Mammary epithelial cell (primary cell): ENCODE measurements at places on chromosomes 12 and 14. TPM values are rescaled to one million over a fixed set of nuclear protein-coding genes. Genes with fewer than 3 reads are reported as not detected.

DNA sequence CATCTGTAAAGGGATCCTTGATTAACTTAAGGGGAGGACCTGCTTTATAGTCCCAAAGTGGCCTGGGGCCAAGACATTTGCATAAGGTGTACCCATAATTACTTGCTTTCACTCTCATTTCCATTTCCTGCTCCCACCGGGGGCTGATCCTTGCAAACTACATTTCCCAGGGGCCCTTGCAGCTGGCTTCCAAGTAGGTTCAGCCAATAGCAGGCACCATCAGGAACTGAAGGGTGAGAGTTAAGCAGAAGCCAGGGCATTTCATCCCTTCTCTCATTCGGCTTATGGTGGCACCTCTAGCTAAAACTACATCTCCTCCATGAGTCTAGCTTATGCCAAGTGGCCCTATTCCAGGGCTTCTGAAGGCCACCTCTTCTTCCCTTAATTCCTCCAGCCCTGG, 88.8 kb downstream of the CCDC60 start:
- DNase-seq = no peak

Gene CD163L1
- 0.14 TPM for polyA plus RNA-seq

DNA sequence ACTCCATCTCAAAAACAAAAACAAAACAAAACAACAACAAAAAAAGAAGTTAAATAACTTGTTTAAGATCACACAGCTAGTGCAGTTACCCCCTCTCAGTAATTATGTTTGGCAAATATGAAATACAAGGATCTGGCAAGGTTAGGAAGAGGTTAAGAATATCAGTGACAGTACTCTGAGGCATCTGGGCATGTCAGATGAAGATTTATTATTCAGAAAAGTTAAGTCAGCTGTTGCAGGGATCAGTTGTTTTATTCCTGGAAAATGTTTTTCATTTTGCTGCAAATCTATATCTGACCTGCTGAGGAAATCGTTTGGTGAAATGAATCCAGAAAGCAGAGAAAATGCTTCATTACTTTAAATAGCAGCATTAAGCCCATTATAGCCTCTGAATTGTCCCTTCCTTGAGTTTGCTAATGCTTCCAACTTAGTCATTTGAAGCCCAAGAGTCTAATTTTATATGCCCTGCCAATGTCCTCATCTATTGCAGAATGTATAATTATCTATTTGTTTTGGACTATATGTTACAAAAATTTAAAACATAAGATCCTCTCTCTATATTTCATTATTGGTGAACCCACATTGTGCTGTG, 8.1 kb downstream of the GPX2 start:
- no peak for DNase-seq

- DNase-seq = peak; percentile 48
Observed at GRCh38 chr12:105820429-105821125, 318.2 kb downstream of the NUAK1 start.

Gene CDCA3
- polyA plus RNA-seq = 60.2 TPM

Gene BBS10
- 3.3 TPM for polyA plus RNA-seq

Gene PLEKHD1
- polyA plus RNA-seq = not detected
